ENCODE measurements at places on chromosomes 6 and 20.

DNA sequence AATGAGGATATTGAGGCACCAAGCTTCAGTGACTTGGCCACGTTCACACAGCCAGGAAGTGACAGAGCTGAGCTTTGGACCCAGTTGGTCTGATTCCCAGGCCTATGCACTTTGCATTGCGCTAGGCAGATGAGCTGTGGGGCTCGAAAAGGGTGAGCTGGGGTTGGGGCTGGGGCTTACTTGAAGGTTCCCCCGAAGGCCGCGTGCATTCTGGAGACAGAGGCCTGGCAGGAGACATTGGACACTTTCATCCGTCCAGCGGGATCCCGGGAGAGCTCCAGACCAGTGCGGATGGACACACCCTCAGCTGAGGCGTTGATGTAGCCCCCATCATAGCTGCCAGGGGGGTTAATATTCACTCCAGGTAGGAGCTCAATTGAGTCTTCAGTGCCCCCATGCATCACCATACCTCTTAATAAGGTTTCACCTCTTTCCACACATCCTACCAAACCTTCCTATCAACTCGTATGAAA lies 2.6 kb downstream of the PLTP start:
- DNase-seq, result no peak

DNA sequence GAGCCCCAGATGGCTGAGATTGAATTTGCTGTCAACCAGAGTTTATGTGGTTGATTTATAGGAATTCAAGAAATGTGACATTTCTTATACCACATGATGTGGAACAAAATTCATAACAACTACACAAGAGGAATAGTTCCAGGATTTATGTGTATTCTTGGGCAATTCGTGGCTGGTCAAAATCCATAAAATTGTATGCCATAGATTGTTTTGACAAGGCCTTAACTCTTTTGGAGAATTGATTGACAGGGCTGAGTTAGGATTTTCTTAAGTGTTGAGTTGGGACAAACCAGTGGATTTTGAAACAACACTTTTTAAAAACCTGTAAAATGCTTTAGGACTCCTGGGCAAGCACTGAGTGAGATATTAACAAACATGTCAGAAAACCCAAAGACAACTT lies 19.4 kb upstream of the SLC2A12 start:
- no peak for DNase-seq

- DNase-seq, result no peak
These were observed 31.4 kb upstream of the BACH2 start for GRCh38 chr6:90328004-90328403.

GRCh38 chr20:6058684-6059295 lies 4.9 kb upstream of the LRRN4 start:
- no peak for DNase-seq

DNA sequence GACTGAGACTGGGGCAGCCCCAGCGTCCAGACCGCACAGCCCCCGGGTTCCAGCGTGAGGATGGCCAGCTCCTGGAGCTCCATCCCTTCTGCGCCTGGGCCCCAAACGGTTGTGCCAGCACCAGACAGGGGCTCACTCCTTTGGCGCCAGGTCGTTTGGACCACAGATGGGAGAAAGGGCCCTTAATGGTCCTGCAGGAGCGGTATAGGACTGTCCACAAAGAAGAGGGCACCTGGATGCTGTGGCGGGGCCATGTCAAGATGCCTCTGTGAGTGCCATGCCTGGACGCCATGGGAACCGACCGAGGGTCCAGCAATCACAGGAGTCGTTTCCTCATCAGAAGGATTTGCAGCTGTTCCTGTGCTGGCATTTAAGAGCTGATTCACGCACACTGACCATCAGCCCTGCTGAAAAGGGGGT lies 82.7 kb downstream of the DLL1 start:
- DNase-seq, result no peak

GRCh38 chr6:42292004-42292740 lies 74.5 kb upstream of the MRPS10 start:
- DNase-seq, result peak; percentile 78

GRCh38 chr6:138815221-138815620 lies 19.3 kb downstream of the ECT2L start:
- no peak for DNase-seq

DNA sequence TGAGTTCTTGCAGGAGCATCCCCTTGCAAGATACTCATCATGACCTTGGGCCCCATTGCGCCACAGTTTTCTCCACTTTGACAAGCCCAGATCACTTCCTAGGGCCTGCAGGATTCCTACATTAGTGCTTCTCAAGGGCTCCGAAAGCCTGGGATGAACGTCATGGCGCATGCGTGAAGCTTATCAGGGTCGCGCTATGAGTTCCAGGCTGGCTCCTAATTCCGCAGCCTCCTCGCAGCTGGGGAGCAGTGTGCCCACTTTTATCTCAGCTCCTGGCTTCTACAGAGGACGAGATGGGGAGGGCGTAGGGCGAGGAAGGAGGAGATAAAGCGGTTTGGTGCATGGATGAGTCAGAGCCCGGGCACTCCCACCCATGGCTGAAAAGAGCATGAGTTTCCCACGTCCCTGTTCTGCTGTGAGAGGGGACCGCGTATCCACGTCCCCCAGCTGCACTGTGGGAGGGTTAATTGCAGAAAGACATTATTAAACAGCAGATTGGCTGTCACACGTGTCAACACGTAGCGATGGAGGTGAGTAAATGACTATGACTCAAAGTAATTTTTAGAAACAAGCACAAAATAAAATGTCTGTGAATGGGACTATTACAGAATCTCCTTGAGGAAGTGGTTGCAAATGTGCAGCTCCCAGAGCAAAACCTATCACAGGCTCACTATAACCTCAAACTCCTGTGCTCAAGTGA lies 72.9 kb upstream of the DSP start:
- DNase-seq, result no peak

- no peak for DNase-seq
These were observed 55.9 kb upstream of the RREB1 start for GRCh38 chr6:7051780-7052442.

- no peak for DNase-seq
These were observed 43.0 kb upstream of the ZBP1 start for GRCh38 chr20:57663241-57663640.

DNA sequence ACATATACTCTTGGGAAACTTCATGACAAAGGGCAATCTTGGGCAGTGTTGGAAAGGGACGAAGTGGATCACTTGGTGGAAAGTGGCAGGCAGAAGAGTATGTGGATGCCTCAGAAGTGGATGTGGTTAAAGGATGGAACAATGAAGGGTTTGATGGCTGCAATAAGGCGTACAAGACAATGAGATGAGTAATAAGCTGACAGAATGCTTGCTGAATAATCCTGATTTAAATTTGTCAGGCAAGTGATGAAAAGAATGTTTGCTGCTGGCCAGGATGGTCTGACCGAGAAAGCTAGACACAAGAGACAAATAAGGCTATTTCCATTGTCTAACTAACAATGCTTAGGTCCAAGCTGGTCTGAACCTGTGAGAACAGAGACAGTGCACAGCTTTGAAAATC lies 61.6 kb upstream of the CEP85L start:
- no peak for DNase-seq

DNA sequence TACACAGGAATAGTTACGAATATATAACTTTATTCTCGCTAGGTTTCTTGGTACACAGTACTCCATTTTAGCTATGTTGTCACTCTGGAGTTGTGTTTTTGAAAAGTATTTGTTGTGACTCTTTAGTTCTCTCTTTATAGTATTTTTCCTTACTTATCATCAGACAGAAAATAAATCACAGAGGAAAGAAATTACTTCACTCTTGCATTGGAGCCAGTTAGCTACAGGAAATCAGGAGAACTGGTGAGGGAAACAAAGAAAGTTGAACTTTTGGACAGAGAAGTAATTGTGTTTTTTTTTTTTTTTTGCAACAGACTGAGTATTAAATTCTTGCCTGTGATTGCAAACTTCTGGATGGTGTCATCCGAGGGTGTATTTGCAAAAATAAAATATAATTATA lies 33.9 kb downstream of the DSE start:
- DNase-seq, result no peak

Data from T-helper 2 cell (primary cell).